Type B pancreatic cell (in vitro differentiated cells): ENCODE measurements at places on chromosomes 12 and 14.

DNA sequence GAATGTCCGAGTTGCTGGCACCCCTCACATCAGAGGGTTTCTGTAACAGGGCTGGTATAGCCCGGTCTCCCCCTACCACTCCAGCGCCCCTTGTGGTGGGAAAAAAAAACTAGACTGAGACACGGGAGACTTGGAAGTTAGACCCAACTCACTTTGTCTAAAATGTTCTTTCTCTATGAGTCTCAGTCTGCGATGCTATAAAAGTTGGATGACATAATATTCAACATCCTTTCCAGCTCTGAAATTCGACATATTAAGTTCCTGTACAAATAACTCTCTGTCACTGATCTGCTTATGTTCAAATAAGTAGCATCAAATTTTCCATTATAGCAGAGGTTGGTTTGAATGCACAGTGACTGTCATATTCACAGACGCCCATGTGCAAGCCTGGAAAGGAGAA, 25.7 kb upstream of the TC2N start:
- no peak for DNase-seq

DNA sequence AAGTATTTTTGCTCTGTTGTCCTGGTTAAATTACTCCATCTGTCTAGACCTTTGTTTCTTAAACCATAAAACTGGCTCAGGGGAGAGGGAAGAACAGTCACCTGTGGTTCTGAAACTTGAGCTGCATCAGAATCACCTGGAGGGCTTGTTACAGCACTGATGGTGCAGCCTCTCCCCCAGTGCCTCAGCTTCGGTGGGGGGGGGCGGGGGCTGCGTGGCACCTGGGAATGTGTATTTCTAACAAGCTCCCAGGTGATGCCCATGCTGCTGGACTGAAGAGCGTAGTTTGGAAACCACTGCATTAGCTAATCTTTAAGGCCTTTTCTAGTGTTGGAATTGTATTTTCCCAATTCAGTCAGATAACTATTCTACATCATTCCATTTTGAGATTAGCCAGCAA, 42.7 kb downstream of the GPHB5 start:
- DNase-seq, result no peak

DNA sequence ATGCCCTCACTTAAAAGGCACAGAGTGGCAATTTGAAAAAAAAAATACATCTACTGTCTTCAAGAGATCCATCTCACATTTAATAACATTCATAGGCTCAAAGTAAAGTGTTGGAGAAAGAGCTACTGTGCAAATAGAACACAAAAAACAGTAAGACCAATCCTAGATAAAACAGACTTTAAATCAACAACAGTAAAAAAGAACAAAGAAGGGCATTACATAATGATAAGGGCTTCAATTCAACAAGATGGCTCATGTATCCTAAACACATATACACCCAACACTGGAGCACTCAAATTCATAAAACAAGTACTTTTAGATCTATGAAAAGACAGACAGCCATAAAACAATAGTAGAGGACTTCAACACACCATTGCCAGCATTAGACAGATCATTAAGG, 93.6 kb upstream of the PCED1B start:
- no peak for DNase-seq

- no peak for DNase-seq
Measured at GRCh38 chr14:68141281-68142088, 321.9 kb downstream of the RAD51B start.

- no peak for DNase-seq
Measured at GRCh38 chr12:77013091-77013490, 52.3 kb downstream of the E2F7 start.

GRCh38 chr12:98465950-98466602, 49.3 kb upstream of the TMPO start:
- DNase-seq, result no peak

DNA sequence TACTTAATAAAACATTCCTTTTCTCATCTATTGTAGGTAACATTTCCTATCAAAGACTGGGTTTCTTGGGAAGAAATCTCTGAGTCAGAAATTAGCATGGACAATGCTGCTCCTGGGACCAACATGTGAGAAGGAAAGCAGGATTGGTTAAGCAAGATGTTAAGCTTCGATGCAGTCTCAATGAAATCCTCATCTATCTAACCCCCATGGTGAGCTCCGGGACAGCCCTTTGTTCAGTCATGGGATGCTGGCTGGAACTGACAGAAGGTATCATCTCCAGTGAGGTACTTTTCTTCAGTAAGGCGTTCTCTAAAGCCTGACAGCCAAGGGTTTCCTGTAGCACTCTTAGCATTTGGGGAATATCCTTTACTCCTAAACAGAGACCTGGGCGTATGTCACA, 82.8 kb upstream of the SINHCAF start:
- no peak for DNase-seq
